Ascending aorta (tissue), 2 donors: ENCODE measurements at places on chromosomes 5 and 9. TPM values are rescaled to one million over a fixed set of nuclear protein-coding genes. Genes with fewer than 3 reads are reported as not detected.

DNA sequence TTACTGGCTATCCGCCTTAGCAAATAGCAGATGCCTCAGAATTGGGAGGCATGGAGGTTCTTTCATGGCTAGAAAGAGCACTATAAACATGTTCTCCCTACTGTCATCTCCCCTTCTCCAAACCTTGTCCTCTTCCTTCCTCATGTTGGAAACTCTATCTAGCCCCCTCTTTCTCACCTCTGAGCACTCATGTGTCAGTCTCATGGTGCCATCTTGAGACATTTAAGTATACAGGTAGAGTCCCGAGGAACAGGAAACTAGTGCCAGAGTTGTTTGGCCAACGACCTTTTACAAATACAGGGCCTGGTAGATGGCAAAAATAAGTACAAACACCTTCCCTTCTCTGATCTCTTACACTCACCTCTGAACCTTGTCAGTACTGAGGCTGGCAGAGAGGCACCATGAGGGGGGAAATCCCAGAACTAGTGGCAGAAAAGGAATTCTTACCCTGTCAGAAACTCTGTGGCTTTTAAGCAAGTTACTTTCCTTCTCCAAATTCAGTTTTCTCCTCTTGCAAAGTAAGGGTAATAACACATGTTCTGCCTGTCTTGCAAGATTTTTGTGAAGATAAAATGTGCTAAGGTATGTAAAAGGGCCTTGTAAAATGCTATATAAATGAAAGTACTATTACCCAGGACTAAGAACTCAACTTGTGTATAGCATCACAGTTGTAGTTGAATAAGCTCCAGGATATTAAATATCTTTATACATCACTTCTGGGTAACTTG is 94.1 kb upstream of the SNX2 start:
- no peaks in the 10 kb centered on the region for H3K27me3 ChIP-seq
- no peak overlapping the region for H3K4me3 ChIP-seq
- no peak overlapping the region for H3K27ac ChIP-seq
- H3K4me1 ChIP-seq, result no peaks in the 10 kb centered on the region
- no peaks in the 10 kb centered on the region for H3K36me3 ChIP-seq

DNA sequence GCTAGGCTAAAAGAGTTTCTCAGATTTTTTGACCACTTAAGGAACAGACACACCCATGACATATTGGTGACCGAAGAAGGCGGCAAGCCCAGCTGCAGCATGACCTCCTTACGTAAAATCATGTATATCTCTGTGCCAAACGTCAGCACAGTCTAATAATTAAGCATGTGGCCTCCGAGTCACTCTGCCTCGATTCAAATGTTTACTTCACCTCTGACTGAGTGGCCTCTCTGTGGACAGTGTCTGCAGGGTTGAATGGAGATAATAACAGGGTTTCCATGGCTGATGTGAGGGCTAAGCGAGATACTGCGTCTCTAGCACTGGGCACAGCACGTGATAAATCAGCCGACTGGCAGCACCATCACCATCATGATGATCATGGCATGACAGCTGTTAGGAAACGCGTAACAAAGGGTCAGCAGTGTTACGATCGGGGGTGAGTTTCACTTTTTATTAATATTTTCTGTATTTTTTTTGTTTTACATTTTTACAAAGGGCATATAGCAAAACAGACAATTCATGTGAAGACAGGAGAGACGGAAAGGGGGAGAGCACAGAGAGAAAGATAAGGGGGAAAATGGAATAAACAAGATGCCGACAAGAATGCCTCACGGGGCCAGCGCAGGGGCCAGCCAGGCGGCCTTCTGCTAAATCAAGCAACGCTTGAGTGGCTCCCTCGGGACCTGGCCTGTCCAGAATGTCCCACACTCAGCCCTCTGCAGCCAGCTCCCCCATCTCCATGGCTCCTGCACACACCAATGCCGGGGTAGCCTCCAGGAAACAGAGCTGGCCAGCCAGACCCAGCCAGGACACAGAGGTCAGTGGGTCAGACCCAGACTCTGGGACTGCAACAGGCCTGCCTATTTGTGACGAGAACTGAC is 60.3 kb downstream of the ADAMTS2 start:
- peaks cover 21% of the 10 kb centered on the region for H3K4me1 ChIP-seq
- H3K36me3 ChIP-seq, result no peaks in the 10 kb centered on the region
- H3K4me3 ChIP-seq, result no peak overlapping the region
- no peaks in the 10 kb centered on the region for H3K27me3 ChIP-seq

DNA sequence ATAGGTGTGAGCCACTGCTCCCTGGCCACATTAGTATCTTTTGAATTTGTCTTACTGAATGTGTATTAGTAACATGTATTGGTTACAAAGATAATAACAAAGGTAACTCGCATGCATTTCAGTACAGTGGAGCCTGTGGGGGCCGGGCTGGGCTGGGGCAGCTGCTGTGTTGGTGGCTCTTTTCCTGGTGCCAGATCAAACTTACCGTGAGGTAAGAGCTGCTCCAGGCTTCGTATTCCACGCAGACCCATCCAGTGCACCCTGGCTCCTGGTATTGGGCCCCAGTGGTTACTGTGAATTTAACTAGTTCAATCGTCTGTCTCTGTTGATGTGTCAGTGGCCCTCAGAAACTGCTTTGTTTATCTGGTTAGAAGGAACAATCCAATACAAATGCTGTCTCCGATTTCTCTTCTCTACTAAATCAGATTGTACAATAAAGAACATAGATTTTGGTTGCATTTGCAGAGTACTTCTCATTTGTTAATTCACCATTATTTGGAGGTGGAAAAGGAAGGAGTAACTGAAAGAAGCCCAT is 15.6 kb downstream of the PRRC2B start:
- H3K4me1 ChIP-seq, result peaks cover 71% of the 10 kb centered on the region
- DNase-seq, result no peak
- no peak overlapping the region for H3K27ac ChIP-seq
- no peaks in the 10 kb centered on the region for H3K36me3 ChIP-seq

GRCh38 chr5:132279801-132280200 is 14.4 kb upstream of the SLC22A4 start:
- no peak for DNase-seq
- H3K4me3 ChIP-seq, result no peak overlapping the region
- no peaks in the 10 kb centered on the region for H3K36me3 ChIP-seq
- no peaks in the 10 kb centered on the region for H3K4me1 ChIP-seq

- no peaks in the 10 kb centered on the region for H3K4me1 ChIP-seq
- no peaks in the 10 kb centered on the region for H3K27me3 ChIP-seq
- no peak for DNase-seq
- no peak overlapping the region for H3K4me3 ChIP-seq
- no peak overlapping the region for H3K27ac ChIP-seq
- H3K36me3 ChIP-seq, result no peaks in the 10 kb centered on the region
These were observed 373.6 kb upstream of the SGCD start for GRCh38 chr5:155953335-155953734.

The BTNL8 gene
- total RNA-seq, result not detected

DNA sequence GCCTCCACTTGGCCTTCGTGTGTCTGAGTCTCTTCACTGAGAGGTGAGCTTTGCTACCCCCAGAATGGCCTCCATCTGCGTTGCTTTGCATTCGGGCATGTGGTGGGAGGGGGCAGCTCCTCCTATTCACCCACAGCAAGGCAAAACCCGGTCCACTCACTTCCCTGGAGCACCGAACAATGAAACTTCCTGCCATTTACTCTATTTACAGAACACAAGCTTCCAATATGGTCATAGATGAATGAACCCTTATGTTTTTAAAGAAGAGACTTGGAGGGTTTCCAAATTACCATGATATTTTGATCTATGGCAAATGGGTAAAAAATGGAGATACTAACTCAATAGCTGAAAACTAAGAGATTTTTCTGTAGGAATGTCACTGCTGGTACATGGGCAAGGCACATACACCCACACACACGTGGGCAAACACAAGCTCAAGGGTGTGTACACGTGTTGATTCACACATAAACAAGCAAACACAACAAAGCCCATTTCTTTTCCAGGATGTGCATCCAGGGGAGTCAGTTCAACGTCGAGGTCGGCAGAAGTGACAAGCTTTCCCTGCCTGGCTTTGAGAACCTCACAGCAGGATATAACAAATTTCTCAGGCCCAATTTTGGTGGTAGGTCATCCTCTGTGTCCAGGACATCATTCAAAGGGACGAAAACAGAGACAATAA is 5.2 kb downstream of the GABRP start:
- H3K27ac ChIP-seq, result no peak overlapping the region
- no peak overlapping the region for H3K4me3 ChIP-seq
- no peaks in the 10 kb centered on the region for H3K27me3 ChIP-seq
- H3K36me3 ChIP-seq, result no peaks in the 10 kb centered on the region

- H3K4me3 ChIP-seq, result no peak overlapping the region
- no peaks in the 10 kb centered on the region for H3K36me3 ChIP-seq
- no peaks in the 10 kb centered on the region for H3K4me1 ChIP-seq
- DNase-seq, result no peak
- H3K27ac ChIP-seq, result no peak overlapping the region
- no peaks in the 10 kb centered on the region for H3K27me3 ChIP-seq
These were observed 52.1 kb downstream of the PALM2AKAP2 start for GRCh38 chr9:109831998-109832658.

GRCh38 chr5:134561871-134562296 is 36.4 kb downstream of the JADE2 start:
- H3K4me3 ChIP-seq, result no peak overlapping the region
- DNase-seq, result no peak
- H3K4me1 ChIP-seq, result no peaks in the 10 kb centered on the region
- no peak overlapping the region for H3K27ac ChIP-seq
- H3K36me3 ChIP-seq, result peaks cover 78% of the 10 kb centered on the region

The NAIF1 gene
- total RNA-seq, result 48.2 TPM

The ADGRD2 gene
- total RNA-seq, result not detected

GRCh38 chr5:93569300-93570160 is 11.5 kb downstream of the NR2F1-AS1 start:
- peaks cover 14% of the 10 kb centered on the region for H3K27me3 ChIP-seq
- no peak overlapping the region for H3K4me3 ChIP-seq
- DNase-seq, result no peak
- H3K4me1 ChIP-seq, result no peaks in the 10 kb centered on the region
- H3K27ac ChIP-seq, result no peak overlapping the region
- no peaks in the 10 kb centered on the region for H3K36me3 ChIP-seq

- no peak overlapping the region for H3K27ac ChIP-seq
- H3K4me3 ChIP-seq, result no peak overlapping the region
- H3K4me1 ChIP-seq, result no peaks in the 10 kb centered on the region
- no peaks in the 10 kb centered on the region for H3K27me3 ChIP-seq
- H3K36me3 ChIP-seq, result no peaks in the 10 kb centered on the region
These were observed 1171.6 kb upstream of the CDH18 start for GRCh38 chr5:21159510-21160059.

- H3K4me3 ChIP-seq, result no peak overlapping the region
- H3K4me1 ChIP-seq, result no peaks in the 10 kb centered on the region
- H3K27ac ChIP-seq, result no peak overlapping the region
- H3K36me3 ChIP-seq, result no peaks in the 10 kb centered on the region
- no peaks in the 10 kb centered on the region for H3K27me3 ChIP-seq
- no peak for DNase-seq
These were observed 452.4 kb upstream of the GRAMD2B start for GRCh38 chr5:125970631-125971307.

The RAB14 gene
- total RNA-seq, result 18.2 TPM

The IL9 gene
- total RNA-seq, result not detected

DNA sequence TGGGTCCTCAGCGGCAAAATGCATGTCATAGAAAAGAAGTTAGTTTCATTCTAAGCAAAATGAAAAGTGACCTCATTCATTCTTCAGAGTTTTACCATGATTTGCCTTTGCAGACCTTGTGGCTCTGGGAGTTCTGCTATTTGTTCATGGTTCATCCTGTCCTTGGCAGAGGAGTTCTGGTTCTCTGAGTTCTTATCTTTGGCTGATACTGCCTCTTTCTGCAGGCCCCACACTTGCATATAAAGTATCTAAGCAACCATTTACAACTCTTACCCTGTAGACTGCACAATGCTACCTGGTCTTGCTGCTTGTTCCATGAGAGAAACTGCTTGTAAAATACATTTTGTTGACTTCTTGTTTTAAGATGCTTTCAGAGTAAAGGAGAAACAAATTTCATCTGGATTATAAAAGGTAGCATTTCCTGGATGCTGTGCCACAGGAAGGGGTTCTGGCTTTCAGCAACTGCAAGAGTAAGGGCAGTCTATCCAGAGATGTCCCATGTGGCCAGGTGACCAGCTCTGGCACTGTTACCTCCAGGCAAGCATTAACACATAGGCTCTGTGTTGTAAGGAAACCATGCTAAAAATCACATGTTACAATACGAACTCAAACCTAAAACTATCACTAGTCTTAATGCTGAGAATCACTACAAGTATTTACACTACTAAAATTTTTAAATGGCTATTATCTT is 513.2 kb downstream of the SPOCK1 start:
- DNase-seq, result no peak
- H3K4me1 ChIP-seq, result no peaks in the 10 kb centered on the region
- H3K27me3 ChIP-seq, result no peaks in the 10 kb centered on the region
- H3K27ac ChIP-seq, result no peak overlapping the region

- H3K27ac ChIP-seq, result no peak overlapping the region
- no peaks in the 10 kb centered on the region for H3K36me3 ChIP-seq
- no peaks in the 10 kb centered on the region for H3K27me3 ChIP-seq
- H3K4me1 ChIP-seq, result no peaks in the 10 kb centered on the region
These were observed 75.6 kb upstream of the ZSWIM6 start for GRCh38 chr5:61256474-61256873.

DNA sequence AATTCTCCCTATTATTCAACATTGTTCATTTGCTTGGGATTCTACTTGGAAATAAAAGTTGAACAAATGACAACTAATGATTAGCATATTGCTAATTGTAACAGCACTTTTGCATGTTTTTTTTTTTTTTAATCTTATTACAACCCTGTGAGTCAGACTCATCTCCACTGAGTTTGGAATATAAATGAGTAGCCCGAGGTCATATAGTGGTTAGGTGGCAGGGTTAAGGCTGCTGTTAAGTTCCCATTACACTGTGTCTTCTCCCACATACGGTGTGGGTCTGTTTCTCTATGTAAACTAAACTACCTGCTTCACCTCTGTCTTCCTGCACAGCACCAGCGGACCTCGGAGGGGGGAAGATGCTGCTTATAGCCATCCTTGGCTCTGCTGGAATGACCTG is 92.4 kb downstream of the EQTN start:
- H3K4me3 ChIP-seq, result no peak overlapping the region
- H3K4me1 ChIP-seq, result no peaks in the 10 kb centered on the region

The NEUROG1 gene
- not detected for total RNA-seq

- DNase-seq, result no peak
- no peak overlapping the region for H3K4me3 ChIP-seq
- H3K27me3 ChIP-seq, result no peaks in the 10 kb centered on the region
- no peak overlapping the region for H3K27ac ChIP-seq
These were observed 59.2 kb downstream of the TNC start for GRCh38 chr9:115058684-115059315.

GRCh38 chr9:121277518-121278295 is 9.7 kb downstream of the GSN start:
- H3K27me3 ChIP-seq, result no peaks in the 10 kb centered on the region
- DNase-seq, result no peak
- H3K4me3 ChIP-seq, result peak overlapping the region; percentile 2
- no peaks in the 10 kb centered on the region for H3K36me3 ChIP-seq
- peaks cover 70% of the 10 kb centered on the region for H3K4me1 ChIP-seq
- H3K27ac ChIP-seq, result peak overlapping the region; percentile 99
